ENCODE measurements at places on chromosomes 11 and 22.
A peak's percentile ranks its signal among the peaks of the same experiment; 100 is the strongest.

DNA sequence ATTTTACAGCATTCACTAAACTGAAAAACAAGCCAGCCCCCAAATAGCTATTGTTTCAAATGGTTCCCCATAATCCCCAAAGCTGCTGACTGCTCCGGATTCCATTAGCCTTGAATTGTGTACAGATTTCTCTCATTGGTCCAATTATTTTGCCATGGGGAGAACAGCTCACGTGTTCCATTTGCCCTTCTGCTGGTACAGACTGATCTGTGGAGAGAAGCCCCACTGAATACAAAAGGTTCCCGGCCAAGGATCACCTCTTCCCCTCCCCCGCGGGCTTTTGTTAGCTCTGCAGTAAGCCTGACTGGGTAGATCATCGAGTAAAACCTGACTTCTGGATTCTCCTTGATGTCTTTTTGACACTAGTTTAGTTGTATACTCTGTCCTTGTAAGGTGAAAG is 9.1 kb upstream of the MAPK8IP1 start:
- no peak for DNase-seq

GRCh38 chr11:45500451-45500850 is 165.0 kb downstream of the CHST1 start:
- DNase-seq, result no peak

- no peak for DNase-seq
Measured at GRCh38 chr11:3712274-3712673, 41.1 kb upstream of the CHRNA10 start.

- DNase-seq, result no peak
Measured at GRCh38 chr11:945986-946385, 20.3 kb downstream of the AP2A2 start.

- no peak for DNase-seq
Measured at GRCh38 chr22:45886540-45886939, 90.4 kb downstream of the WNT7B start.

- DNase-seq, result no peak
Measured at GRCh38 chr11:75339685-75340409, 11.6 kb downstream of the ARRB1 start.

GRCh38 chr22:22927888-22928665 is 40.5 kb downstream of the IGLL5 start:
- no peak for DNase-seq

- DNase-seq, result no peak
Measured at GRCh38 chr11:65440831-65441499, 18.4 kb downstream of the NEAT1 start.

DNA sequence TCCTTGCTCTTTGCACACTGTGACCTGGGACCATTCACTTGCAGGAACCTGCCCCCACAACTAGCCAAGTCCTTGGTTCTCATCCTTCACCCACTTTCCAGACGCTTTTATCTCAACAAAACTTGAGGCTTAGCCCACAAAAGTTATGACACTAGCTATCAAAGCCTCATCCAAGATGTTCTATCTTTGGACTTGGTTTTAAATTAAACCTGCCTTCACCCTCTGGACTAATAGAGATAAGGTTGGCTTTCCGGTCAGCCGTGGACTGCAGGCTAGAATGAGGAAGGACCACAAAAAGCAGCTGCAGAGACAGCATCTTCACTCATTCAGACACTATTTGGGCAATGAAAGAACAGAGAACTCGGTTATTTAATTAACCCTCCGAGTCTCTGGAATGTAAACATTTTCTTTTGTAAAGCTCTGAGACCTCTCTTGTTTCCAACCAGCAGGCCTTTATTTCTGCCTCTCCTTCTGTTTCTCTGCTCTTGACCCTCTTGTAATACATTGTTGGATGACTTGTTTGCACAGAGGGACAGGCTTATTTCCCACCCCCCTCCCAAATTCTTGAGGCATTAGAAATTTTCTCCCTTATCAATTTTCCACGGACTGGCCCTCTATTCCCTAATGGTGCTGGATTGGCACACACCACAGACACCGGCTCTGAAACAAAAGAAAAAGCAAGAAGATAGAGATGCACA is 41.4 kb downstream of the ARL14EP start:
- no peak for DNase-seq

DNA sequence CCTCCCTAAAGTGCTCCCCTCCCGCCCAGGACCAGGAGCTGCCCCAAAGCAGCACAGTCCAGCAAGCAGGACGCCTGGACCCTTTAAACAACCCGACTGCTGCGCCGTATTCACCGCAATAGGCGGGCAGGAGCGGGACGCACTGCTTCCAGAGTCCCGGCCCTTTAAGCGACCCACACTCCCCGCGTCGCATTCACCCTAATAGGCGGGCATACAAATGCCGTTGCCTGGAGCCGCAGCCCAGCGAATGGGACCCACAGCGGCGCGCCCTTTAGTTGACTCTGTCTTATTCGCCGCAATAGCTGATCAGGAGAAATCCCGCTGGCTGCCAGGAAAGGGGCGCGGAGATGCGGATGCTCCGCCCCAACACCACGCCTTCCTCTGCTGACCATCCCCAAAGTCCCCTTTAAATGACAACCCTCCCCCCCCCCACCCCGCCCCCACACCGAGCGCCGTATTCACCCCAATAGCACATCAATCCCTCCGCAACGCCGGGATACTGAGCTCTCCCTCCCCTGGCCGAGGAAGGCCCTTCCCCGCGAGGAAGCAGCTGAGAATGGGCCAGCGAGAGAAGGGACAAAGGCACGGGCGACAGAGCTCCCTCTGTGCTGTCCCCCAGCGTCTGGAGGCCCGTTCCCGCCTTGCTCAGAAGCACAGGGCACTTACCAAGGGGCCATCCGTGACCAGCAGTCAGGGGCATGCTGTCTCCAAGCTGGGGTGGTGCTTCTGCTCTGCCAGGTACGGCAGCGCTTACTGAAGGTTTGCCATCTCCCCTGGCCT is 4.7 kb downstream of the OSBPL5 start:
- peak; percentile 46 for DNase-seq

- DNase-seq, result peak; percentile 3
Measured at GRCh38 chr11:13055200-13055599, 46.1 kb downstream of the RASSF10 start.

GRCh38 chr11:38300570-38300969 is 1702.5 kb upstream of the RAG2 start:
- no peak for DNase-seq

DNA sequence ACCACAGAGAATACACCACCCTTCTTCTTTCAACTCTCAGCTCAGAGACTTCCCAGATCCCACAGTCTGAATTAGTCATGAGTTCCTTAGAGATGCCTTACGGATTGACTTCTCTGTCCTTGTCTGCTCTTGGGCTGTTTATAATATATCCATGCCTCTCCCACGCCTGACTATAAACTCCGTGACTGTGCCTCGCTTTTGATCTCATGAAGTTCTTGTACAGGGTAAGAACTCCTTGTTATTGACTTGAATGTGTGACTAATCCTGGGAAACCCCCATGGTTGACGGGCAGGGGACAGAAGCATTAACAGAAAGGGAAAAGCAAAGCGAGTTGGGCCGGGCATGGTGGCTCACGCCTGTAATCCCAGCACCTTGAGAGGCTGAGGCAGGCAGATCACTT is 62.4 kb upstream of the POU2AF1 start:
- no peak for DNase-seq

DNA sequence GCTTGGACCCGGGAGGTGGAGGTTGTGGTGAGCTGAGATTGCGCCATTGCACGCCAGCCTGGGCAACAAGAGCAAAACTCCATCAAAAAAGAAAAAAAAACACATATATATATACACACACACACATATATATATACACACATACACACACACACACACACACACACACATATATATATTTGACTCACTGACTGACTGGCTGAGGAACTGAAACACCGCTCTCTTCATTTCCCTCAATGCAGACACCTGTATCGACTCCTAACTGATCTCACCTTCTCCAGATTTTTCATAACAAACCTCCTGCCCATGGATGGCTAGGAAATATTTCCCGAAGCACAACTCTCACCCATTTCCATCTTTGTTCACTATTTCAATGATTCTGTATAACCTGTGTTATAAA is 140.7 kb upstream of the ANO3 start:
- DNase-seq, result no peak

DNA sequence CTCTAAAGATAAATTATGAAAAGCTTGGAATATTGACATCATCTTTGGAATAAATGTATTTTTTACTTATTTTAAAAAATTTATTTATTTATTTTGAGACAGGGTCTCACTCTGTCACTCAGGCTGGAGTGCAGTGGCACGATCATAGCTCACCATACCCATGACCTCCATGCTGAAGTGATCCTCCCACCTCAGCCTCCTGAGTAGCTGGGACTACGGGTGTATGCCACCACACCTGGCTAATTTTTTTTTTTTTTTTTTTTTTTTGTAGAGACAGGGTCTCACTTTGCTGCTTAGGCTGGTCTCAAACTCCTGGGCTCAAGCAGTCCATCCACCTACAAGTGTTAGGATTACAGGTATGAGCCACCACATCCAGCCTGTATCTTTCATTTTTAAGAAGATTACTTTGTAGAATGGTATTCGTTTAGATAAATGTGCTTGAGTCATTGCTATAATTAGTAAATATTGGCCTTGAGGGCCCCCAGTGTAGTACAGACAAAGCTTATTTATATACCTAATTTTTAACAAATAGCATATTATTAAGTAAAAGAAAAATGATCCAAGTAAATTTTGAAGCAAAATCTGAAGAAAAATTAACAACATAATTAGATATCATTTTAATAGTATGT is 8.5 kb downstream of the SWAP70 start:
- no peak for DNase-seq

- no peak for DNase-seq
Measured at GRCh38 chr11:114452399-114452798, 13.1 kb downstream of the REXO2 start.

- DNase-seq, result no peak
Measured at GRCh38 chr11:2811206-2812091, 74.1 kb downstream of the CDKN1C start.

DNA sequence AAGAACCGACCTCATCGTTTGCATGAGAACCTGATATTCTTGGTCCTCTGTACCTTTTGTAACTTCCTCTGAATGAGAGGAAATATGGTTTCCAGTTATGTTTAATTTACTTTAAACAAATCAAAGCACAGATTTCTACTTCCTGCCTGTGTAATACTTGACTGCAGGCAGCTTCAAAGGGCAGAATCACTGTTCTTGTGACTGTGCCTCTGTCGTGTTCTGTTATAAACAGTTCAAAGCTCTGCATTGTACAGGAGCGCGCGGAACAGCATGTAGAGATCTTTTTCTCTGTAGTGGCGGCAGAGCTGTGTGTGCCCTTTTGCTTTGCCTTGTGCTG is 73.2 kb upstream of the CLDN5 start:
- DNase-seq, result no peak

DNA sequence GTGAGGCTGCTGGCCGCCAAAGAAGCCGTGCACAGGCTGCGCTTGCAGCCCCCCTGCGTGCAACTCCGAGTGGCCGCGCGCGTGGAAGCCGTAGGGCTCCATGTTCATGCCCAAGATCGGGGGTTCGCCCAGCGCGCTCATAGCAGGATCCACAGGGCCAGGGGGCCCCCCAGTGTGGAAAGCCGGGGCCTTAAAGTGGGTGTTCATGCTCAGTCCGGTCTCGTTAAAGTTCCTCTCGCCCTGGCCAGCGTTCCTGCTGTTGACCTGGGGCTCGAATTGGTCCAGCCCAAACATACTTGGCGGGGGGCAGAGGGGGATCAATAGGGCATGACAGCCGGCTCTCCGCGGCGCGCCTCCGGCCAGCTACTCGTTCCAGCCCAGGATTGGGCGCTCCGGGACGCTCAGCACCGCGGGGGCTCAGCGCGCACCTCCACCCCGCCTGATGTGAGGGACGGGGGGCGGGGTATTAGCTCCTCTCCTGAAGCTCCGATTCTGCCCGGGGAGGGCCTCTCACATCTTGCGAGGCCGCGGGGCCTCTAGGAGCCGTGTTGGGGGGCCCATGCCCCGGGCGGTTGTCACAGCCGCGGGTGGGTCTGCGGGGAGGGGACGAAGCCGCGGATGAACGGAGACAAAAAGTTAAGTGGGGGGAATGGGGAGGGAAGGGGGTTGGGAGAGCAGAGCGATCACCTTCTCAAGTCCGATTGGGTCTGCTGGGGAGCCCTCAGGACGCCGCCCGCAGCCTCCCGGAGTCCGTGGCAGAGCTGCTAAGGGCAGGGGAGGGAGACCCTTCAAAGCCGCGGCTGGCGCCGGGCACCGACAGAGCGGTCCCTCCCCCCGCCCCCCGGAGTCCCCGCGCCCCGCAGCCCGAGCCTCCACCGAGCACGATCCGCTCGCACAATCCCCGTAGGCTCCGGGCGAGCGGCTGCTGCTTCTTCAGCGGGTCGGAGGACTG is 1.0 kb downstream of the MN1 start:
- DNase-seq, result no peak

GRCh38 chr11:33934450-33934849 is 42.6 kb upstream of the LMO2 start:
- DNase-seq, result no peak

- DNase-seq, result no peak
Measured at GRCh38 chr11:102564110-102564509, 33.6 kb upstream of the MMP7 start.

DNA sequence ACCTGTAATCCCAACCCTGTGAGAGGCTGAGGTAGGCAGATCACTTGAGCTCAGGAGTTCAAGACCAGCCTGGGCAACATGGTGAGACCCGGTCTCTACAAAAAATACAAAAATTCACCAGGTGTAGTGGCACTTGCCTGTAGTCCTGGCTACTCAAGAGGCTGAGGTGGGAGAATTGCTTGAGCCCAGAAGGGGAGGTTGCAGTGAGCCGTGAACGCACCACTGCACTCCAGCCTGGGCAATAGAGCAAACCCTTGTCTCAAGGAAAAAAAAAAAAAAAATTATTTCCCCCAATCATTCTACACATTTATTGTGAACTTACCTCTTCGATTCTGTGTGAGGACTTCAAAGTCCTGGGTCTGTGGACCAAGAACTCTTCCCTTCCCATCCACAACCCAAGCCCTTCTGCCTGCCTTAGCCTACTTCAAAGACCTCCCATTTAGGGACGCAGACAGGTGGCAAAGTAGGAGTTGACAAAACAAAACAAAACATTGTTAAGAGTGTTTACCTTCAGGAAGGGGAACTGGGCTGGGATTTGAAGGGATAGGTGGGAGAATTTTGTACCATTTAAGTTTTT is 3.8 kb upstream of the WEE1 start:
- DNase-seq, result no peak

Measured in activated naive CD8-positive, alpha-beta T cell treated with anti-CD3 and anti-CD28 coated beads, Interleukin-2, amount 50 U/mL, for 24 hours (primary cell).